PC-9 (cell line): ENCODE measurements at places on chromosomes 11 and 22. TPM values are rescaled to one million over a fixed set of nuclear protein-coding genes. Genes with fewer than 3 reads are reported as not detected.
A peak's percentile ranks its signal among the peaks of the same experiment; 100 is the strongest.

GRCh38 chr11:12871788-12872321, 137.3 kb upstream of the RASSF10 start:
- DNase-seq: no peak
- no peak overlapping the region for H3K4me3 ChIP-seq
- no peaks in the 10 kb centered on the region for H3K36me3 ChIP-seq
- no peaks in the 10 kb centered on the region for H3K27me3 ChIP-seq
- H3K4me1 ChIP-seq: no peaks in the 10 kb centered on the region
- H3K27ac ChIP-seq: no peak overlapping the region

- no peak overlapping the region for H3K27ac ChIP-seq
- no peak overlapping the region for H3K4me3 ChIP-seq
- H3K27me3 ChIP-seq: peaks cover 84% of the 10 kb centered on the region
- no peaks in the 10 kb centered on the region for H3K4me1 ChIP-seq
- no peak for DNase-seq
- no peaks in the 10 kb centered on the region for H3K36me3 ChIP-seq
Measured at GRCh38 chr11:113593698-113594308, 112.3 kb downstream of the TMPRSS5 start.

DNA sequence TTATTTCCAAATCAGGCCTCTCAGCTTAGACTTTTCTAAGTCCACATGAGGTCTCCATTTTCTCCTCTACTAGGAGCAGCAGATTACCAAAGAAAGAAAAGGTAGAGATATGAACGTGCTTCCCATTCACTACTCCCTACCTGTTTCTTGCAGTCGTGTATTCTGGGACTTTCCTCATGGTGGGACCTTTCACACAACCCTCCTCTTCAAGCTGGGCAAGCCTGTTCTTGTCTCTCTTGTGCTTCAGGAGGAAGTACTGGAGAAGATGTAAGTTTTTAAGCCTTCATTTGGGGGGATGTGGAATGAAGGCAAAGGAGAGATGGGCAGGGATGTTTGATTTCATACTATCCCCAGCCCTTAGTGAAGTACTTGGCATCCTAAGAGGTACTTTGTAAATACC, 128.8 kb upstream of the SESN3 start:
- H3K27ac ChIP-seq: no peak overlapping the region
- DNase-seq: no peak
- H3K36me3 ChIP-seq: no peaks in the 10 kb centered on the region

FDXACB1 gene
- total RNA-seq: 2.1 and 2.2 TPM in 2 replicates

- no peak overlapping the region for H3K27ac ChIP-seq
- no peaks in the 10 kb centered on the region for H3K27me3 ChIP-seq
- peaks cover 9% of the 10 kb centered on the region for H3K4me1 ChIP-seq
- H3K36me3 ChIP-seq: no peaks in the 10 kb centered on the region
- DNase-seq: no peak
Measured at GRCh38 chr11:111441443-111441842, 62.4 kb upstream of the POU2AF1 start.

NAP1L4 gene
- total RNA-seq: 73.3 and 86.7 TPM in 2 replicates

- no peak overlapping the region for H3K4me3 ChIP-seq
- no peak for DNase-seq
- no peaks in the 10 kb centered on the region for H3K36me3 ChIP-seq
Measured at GRCh38 chr11:57641011-57641807, 8.5 kb downstream of the YPEL4 start.

TUBA8 gene
- total RNA-seq: 0.72 TPM in 1 of 2 replicates, not detected in the other

DNA sequence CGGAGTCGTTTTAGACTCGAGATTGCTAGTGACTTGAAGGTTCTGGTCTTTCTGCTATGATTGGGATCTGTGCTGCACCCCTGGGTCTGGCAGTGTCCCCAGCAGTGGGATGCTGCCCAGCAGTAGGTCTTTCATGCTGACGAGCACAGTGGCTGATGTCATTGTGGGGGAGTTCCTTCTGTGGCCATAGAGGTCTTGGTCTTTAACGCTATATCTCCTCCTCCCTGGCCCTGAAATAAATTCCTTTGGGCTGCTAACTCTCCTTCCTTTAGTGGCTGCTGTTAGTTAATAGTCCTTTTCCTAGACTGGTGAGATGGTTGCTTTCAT, 136.3 kb downstream of the TEAD1 start:
- no peak overlapping the region for H3K27ac ChIP-seq
- H3K4me1 ChIP-seq: peaks cover 40% of the 10 kb centered on the region
- H3K27me3 ChIP-seq: no peaks in the 10 kb centered on the region
- no peak for DNase-seq

DNA sequence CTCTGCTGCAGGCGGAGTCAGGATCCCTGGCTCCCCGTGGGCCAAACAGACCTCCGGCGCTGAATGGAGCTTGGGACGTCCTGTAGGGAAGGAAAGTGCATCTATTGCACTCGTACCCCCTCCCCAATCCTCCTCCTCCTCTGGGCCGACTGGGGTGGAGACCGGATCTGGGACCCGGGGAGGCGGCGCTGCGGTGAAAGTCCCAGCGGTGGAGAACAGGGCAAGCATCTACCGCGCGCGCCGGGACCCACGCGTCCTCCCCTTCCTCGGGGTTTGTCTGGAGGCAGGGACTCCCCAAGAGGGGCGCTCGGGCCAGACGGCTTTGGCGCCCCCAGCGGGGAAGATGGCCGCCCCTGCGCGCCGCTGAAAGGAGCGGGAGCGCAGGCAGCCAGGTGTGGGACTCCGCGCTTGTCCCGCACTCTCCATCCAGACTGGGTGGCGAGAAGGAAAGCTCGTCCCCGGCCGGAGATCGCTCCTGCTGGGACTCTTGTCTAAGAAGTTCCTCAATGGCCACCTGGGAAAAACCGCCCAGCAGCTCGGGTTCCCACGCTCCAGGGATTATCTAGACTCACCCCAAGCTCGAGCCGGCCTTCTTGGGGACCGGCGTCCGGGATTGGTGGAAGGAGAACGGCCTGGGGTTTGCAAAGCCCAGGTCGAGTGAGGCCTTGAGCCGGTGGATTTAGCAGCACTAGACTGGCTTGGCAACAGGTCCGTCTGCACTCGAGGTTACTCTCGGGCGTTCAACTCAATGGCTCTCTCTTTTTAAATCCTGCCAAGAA, 718 bp downstream of the FADS2 start:
- H3K36me3 ChIP-seq: no peaks in the 10 kb centered on the region
- no peaks in the 10 kb centered on the region for H3K4me1 ChIP-seq
- H3K4me3 ChIP-seq: no peak overlapping the region
- no peak overlapping the region for H3K27ac ChIP-seq
- no peaks in the 10 kb centered on the region for H3K27me3 ChIP-seq

- no peak overlapping the region for H3K27ac ChIP-seq
- no peaks in the 10 kb centered on the region for H3K36me3 ChIP-seq
- no peaks in the 10 kb centered on the region for H3K4me1 ChIP-seq
Measured at GRCh38 chr11:82996966-82997606, 74.6 kb downstream of the RAB30 start.

- 0 out of 2 replicates have a peak, but pooled peaks cover 5% of the 10 kb centered on the region for H3K4me1 ChIP-seq
- H3K4me3 ChIP-seq: no peak overlapping the region
- H3K27ac ChIP-seq: no peak overlapping the region
- DNase-seq: no peak
Measured at GRCh38 chr11:58781345-58781744, 49.6 kb upstream of the GLYAT start.

- no peak overlapping the region for H3K4me3 ChIP-seq
- H3K4me1 ChIP-seq: no peaks in the 10 kb centered on the region
- H3K27me3 ChIP-seq: no peaks in the 10 kb centered on the region
Measured at GRCh38 chr11:80626721-80627120, 1185.9 kb upstream of the TENM4 start.

FOLR2 gene
- not detected in 2 replicates for total RNA-seq

FGF19 gene
- 2.0 and 3.4 TPM in 2 replicates for total RNA-seq

DNA sequence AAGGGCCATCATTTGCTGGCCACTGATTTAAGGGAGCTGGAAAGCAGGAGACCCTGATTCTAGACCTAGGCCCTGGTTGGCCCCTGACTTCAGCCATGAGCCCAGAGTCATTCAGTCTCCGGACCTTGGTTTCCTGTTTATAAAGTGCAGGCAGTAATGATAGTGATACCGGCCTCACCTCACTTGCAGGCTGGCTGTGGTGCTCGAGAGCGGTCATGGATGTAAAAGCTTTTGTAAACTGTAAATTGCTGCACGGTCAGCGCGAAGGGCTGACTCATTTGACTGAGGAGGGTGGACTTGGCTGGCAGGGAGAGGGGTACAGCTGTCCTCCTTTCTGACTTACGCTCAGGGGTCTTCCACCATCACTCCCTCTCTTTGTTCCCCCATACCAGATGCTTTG, 37.4 kb downstream of the FBLN1 start:
- no peak overlapping the region for H3K4me3 ChIP-seq
- H3K36me3 ChIP-seq: peaks cover 28% of the 10 kb centered on the region
- no peaks in the 10 kb centered on the region for H3K27me3 ChIP-seq
- no peak for DNase-seq

OR2D3 gene
- total RNA-seq: not detected in 2 replicates

DNA sequence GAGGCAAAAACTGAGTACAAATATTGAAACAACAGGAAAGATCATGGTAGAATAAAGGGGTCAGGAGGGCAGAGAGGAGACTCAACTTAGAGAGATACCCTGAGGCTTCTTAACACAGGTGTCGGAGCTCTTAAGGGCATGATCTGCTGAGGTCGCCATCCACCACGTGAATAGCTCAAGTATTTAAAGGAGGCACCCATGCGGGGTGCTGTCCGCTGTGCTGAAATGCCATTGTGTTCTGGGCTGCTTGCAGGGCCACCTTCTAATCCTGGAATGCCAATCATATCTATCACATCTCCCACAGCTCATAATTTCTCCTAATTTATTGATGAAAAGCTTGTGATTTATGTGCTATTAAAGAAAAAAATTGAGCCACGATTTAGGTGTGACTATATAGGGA, 90.2 kb downstream of the SEZ6L start:
- H3K4me3 ChIP-seq: no peak overlapping the region
- DNase-seq: peak; percentile 2

GP1BB gene
- 0.35 and 2.0 TPM in 2 replicates for total RNA-seq

- H3K4me3 ChIP-seq: no peak overlapping the region
- no peaks in the 10 kb centered on the region for H3K4me1 ChIP-seq
- H3K27ac ChIP-seq: no peak overlapping the region
- H3K36me3 ChIP-seq: no peaks in the 10 kb centered on the region
Measured at GRCh38 chr22:31530823-31531195, 34.5 kb downstream of the SFI1 start.

BAIAP2L2 gene
- 7.1 and 9.7 TPM in 2 replicates for total RNA-seq

DNA sequence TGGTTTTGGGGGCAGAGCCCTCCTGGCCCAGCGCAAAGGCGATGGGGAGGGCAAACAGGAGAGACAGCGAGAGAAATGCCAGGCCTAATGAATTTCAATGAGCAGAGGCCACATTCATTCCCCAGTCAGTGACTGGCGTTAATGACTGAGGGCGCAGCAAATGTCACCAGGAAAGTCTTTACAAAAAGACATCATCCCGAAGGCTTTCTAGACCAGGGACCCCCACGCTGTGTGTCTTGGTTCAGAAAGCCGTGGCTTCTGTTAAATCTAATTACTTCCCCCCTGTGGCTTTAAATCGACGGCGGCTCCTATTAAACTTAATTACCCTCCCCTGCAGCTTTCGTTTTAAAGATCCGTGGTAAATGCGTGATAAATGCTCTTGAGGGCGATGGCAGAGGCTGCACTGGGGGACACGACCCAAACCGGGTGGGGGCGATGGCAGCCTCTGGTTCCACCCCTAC, 1.6 kb upstream of the FGF19 start:
- H3K27me3 ChIP-seq: no peaks in the 10 kb centered on the region
- H3K4me3 ChIP-seq: no peak overlapping the region
- H3K36me3 ChIP-seq: no peaks in the 10 kb centered on the region
- peaks cover 14% of the 10 kb centered on the region for H3K4me1 ChIP-seq
- no peak overlapping the region for H3K27ac ChIP-seq

GRCh38 chr22:23500508-23501260, 79.4 kb downstream of the IGLL1 start:
- no peaks in the 10 kb centered on the region for H3K36me3 ChIP-seq
- H3K4me1 ChIP-seq: no peaks in the 10 kb centered on the region
- H3K4me3 ChIP-seq: no peak overlapping the region
- H3K27ac ChIP-seq: no peak overlapping the region

OTOG gene
- not detected in 2 replicates for total RNA-seq

GRCh38 chr11:114977651-114978050, 299.3 kb downstream of the NXPE2 start:
- no peaks in the 10 kb centered on the region for H3K4me1 ChIP-seq
- no peak overlapping the region for H3K27ac ChIP-seq
- no peak overlapping the region for H3K4me3 ChIP-seq
- no peak for DNase-seq
- no peaks in the 10 kb centered on the region for H3K36me3 ChIP-seq

DNA sequence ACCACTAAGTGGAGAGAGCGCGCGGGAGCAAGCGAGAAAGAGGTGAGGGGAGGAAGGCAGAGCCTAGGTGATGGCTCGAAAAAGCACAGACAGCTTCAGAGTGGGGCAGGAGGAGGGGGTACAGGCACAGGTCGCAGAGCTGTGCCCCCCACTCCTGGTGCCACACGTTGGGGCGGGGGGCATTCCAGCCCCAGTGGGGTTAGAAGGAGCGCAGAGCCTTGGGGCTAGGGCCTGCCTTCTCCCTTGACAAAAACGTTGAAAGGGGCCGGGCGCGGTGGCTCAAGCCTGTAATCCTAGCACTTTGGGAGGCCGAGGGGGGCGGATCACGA, 41.6 kb upstream of the ISX start:
- no peaks in the 10 kb centered on the region for H3K36me3 ChIP-seq
- DNase-seq: no peak
- no peak overlapping the region for H3K27ac ChIP-seq

DNA sequence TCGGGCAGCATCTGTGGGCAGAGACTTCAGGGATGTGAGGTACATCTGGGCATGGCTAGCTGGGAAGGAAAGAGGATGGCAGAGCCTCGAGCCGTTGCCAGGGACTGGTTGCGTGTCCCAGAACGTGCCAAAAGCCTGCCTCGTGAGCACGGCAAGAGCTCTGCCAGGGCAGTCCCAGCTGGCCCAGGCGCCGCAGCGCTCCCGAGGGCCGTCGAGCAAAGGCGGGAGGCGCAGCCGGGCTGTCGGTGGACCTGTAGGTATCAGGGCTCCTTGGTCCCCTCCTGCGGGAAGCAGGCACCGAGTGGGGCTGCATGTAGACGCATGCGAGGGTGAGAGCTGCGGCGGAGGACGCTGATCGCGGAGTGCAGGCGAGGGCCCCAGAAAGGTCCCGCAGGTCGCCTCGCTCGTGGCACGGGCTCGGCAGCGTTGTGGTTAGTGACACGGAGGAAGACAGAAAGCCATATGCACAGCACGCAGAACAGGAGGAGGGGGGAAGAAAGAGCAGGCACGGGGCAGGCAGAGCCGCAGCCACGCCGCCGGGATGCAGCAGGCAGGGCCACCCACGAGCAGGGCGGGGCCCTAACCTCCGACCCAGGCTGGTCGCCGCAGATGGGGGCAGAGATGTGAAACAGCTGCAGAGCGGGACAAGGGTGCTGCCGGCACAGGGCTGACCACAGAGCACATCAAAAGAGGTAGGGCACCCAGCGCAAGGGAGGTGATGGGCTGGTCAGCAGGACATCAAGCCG, 18.0 kb downstream of the LSP1 start:
- H3K4me3 ChIP-seq: no peak overlapping the region
- 0 out of 2 replicates have a peak, but pooled peaks cover 11% of the 10 kb centered on the region for H3K27me3 ChIP-seq
- DNase-seq: no peak
- H3K4me1 ChIP-seq: no peaks in the 10 kb centered on the region
- no peak overlapping the region for H3K27ac ChIP-seq

CDC42EP1 gene
- 94.0 and 110 TPM in 2 replicates for total RNA-seq
